ENCODE measurements at places on chromosomes 6 and 20.

GRCh38 chr6:162014069-162014811 is 713.3 kb downstream of the PRKN start:
- no peak for DNase-seq

- DNase-seq = no peak
Measured at GRCh38 chr6:162538643-162539064, 188.9 kb downstream of the PRKN start.

DNA sequence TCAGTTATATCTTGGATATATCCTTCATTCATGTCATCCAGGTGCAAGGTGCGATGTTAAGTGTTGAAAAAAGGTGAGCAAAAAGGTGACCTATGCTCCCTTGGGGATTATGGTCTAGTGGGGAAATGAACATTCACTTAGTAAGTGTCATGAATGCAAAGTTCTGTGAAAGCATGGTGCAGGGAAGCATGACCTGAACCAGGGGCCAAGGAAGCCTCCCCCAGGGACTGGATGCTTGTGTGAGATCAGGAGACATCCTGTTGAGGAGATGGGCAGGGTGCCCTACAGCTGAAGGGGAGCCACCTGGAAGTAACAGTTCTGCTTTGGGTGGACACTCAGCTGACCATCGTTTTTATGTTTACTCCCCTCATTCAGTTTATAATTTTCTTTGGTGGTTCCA is 179.5 kb downstream of the SYNDIG1 start:
- no peak for DNase-seq

GRCh38 chr20:10454151-10454750 is 19.1 kb downstream of the SLX4IP start:
- DNase-seq = no peak

- no peak for DNase-seq
Measured at GRCh38 chr6:41581381-41581991, 35.3 kb downstream of the FOXP4 start.

GRCh38 chr20:60581606-60582115 is 623.4 kb downstream of the CDH26 start:
- DNase-seq = no peak

DNA sequence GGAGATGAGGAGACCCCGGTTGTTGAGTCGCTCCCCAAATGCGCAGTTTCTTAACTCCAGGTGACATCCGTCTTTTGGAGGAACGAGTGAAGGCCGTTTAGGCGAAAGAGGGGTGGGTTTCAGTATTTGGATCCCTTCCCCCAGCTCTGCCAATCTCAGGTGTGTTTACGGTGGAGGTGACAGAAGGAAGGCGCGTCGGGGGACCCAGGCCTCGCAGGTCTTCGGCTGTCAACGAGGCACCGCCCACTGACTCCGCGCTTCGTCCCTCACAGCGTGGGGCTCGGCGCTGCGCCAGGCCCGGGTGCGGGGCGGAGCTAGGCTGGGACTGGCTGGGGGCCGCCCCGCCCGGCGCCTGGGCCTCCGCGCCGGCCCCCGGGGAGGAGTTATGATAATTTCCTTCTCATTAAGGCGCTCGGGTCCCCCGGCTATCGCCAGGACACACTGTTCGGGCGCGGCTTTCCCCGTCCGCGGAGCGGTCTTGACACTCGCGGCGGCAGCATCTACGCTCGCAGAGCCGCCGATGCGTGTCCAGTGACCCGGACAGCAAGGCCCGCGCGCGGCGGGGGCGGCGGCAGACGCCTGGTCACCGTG is at the start of gene TFAP2C:
Gene TFAP2C, plus strand, starts transcription at position 434 of the 591 bp plus-strand sequence. CDS start 239 bp downstream, outside the sequence.
- no peak for DNase-seq

GRCh38 chr6:49326347-49326746 is 136.7 kb downstream of the MMUT start:
- no peak for DNase-seq

DNA sequence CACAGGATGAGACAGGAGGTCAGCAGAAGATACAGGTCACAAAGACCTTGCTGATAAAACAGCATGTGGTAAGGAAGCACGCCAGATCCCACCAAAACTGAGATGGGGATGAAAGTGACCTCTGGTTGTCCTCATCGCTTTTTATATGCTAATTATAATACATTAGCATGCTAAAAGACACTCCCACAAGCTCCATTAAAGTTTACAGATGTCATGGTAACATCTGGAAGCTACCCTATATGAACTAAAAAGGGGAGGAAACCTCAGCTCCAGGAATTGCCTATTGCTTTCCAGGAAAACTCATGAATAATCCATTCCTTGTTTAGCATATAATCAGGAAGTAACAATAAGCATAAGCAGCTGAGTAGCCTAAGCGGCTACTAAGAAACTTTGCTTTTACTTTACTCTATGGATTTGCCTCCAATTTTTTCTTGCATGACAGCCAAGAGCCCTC is 8.4 kb upstream of the RIN2 start:
- DNase-seq = no peak

DNA sequence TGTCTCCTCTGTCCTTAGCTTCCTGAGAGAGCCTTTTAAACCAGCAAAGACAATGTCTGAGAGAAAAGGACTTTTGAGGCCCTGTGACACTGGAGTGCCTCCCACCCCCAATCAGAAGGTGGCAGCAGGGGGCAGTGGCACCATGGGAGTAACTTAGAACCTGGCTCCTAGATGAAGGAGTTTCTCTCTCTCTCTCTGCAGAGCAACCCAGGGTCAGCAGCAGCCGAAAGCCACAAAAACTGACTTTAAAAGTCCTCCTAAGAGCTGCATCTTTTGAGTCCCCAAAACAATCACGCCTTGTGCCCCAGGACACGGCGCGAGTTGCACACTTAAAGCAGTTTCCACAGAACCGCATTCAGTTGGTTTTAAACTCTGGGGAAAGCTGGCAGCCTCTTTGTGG is 5.3 kb upstream of the TCP11 start:
- DNase-seq = no peak

GRCh38 chr6:10391299-10391630 is 23.6 kb downstream of the TFAP2A start:
- DNase-seq = no peak

DNA sequence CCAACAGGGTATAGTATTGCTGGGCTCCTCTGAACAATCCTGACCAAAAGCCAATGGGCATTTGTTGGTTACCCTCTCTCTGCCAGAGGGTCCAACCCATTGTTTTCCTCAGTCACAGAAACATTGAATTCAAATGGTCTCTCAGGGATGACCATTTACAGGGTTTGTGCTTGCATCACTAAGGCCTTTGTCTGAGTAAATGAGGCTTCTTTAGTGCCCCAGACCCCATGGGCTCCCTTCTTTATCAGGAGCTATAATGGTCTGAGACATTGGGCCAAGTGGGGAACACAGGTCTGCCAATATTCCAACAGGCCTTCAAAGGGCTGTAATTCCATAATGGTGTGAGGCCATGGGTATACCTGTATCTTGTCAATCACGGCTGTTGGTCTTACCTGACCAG is 27.1 kb downstream of the GSTA2 start:
- DNase-seq = no peak

- DNase-seq = no peak
Measured at GRCh38 chr6:15948930-15949900, 179.7 kb upstream of the MYLIP start.

- no peak for DNase-seq
Measured at GRCh38 chr20:15799871-15800270, 773.4 kb downstream of the KIF16B start.

- DNase-seq = no peak
Measured at GRCh38 chr20:16292226-16292880, 280.9 kb downstream of the KIF16B start.

DNA sequence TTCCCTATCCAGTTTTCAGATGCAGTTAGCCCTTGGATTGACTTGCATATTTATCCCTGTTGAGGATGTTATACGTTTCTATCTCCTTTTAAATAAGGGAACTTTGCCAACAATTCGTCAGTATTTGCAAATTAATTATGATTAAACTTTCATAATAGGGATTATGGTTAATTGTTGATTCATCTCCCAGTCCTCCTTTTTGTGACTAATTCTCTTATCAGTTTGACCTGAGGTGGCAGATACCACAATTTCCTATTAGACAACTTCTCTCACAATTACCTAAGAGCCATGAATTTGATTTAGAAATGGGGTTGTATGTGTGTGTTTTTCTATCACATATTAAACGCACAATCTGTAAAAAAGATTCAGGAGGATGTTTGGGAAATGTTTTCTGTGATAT is 172.9 kb downstream of the LAMA2 start:
- no peak for DNase-seq

DNA sequence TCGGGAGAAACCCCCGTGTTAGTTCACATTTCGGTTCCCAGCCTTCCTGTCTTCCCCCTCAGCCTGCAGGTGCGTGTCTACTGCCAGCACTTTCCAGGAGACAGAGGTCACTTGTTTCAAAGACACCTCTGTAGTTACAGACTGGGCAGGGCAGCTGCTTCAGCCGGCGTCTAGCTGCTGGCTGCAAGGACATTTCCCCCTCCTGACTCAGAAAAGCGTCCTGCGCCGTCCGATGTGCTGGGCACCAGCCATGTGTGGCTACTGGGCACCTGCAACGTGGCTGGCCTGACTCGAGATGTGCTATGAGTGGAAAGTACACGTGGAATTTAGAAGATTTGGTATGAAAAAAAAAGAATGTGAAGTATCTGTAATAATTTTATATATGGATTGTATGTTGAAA is 37.6 kb downstream of the RRBP1 start:
- no peak for DNase-seq

Measured in stimulated activated CD8-positive, alpha-beta memory T cell treated with anti-CD3 and anti-CD28 coated beads, Interleukin-12 subunit alpha, Interleukin-12 subunit beta, amount 100 ng/mL, for 4 hours (primary cell).